HS-5 (cell line): ENCODE measurements at places on chromosomes 13 and 19.

DNA sequence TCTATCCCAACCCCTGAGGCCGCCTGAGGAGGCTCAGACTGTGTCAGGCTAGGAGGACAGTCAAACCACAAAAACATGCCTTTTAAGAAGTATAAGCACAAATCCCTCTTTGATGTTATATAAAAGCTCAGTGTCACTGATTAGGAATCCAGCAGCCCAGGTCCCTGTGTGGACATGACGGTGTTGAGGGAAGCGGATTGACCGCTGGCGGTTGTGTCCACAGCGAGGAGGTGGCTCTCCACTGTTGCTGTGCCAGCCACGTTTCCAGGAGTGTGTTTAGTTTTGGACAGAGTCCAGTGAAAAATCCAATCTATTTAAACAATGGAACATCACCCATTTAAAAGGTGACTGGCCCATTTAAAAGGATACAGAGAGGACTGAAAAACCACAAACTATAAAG lies 7.5 kb upstream of the GJA3 start:
- DNase-seq, result no peak

GRCh38 chr13:26457212-26457611 lies 100.3 kb upstream of the WASF3 start:
- DNase-seq, result no peak

- no peak for DNase-seq
These were observed 52.7 kb downstream of the TRPM4 start for GRCh38 chr19:49210108-49210900.

- no peak for DNase-seq
These were observed 225.9 kb downstream of the OLFM4 start for GRCh38 chr13:53254500-53254899.

DNA sequence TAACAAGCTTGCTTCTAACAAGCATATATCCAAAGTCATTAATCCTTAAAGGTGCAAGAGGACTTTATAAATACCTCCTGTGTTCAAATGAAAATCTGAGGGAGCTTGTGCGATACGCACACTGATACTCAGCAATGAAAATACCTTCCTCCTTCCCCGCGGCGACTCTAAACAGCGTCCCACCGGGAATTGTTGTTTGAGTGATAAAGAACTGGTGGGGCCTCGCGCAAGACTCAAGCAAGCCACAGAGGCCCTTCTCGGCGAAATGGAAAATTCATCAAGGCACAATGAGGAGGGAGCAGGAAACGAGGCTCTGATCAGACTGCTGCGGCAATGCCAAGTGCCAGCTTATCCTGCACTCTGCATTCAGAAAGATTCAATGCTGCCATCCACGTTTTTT lies 126.7 kb downstream of the ABCC4 start:
- DNase-seq, result no peak

DNA sequence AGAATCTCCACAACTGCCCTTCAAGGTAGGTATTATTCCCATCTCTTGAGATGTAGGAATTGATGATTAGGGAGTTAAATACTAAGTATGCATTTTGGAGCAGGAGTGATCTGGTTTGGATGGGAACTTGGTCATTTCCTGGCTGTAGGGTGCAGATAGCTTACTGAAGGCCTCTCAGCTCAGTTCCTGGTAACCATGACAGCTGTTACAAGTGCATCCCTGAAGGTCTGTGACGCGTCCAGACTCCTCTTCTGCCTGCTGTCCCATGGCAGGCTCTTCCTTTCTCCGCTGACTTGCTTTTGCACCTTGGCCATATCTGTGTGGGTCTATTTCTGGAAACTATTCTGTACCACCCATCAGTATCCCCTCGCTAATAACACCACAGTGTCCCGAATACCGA lies 387.8 kb downstream of the ZNF536 start:
- DNase-seq, result no peak

GRCh38 chr19:50486823-50487515 lies 10.3 kb upstream of the GARIN5A start:
- DNase-seq, result no peak

- DNase-seq, result no peak
These were observed 12.4 kb upstream of the PDCD2L start for GRCh38 chr19:34391813-34392212.

- DNase-seq, result no peak
These were observed 8.0 kb upstream of the BAX start for GRCh38 chr19:48946463-48947257.

DNA sequence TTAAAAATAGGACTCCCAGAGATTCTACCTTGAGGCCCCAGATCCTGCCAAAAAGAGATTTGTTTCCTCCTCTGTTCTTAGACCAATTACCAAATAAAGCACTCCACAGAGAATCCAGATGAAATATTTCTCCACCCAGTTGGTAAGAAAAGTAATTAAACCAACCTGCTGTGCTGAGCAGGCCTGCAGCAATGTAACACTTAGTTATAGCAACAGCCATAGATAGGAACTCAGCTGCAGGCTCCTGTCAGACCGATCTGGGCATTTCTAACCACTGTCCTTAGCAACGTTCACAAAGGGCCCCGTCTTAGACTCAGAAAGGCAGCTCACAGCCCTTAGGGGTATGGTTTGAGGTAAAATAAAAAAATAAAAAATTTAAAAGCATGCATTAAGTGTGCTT lies 271.1 kb downstream of the KCNRG start:
- no peak for DNase-seq

GRCh38 chr19:5738423-5738822 lies 18.0 kb downstream of the CATSPERD start:
- DNase-seq, result no peak

GRCh38 chr13:43432958-43433357 lies 353.8 kb downstream of the ENOX1 start:
- no peak for DNase-seq

GRCh38 chr13:31588893-31589292 lies 150.4 kb upstream of the RXFP2 start:
- DNase-seq, result no peak

GRCh38 chr19:6891761-6892385 lies 4.5 kb downstream of the ADGRE1 start:
- DNase-seq, result no peak

DNA sequence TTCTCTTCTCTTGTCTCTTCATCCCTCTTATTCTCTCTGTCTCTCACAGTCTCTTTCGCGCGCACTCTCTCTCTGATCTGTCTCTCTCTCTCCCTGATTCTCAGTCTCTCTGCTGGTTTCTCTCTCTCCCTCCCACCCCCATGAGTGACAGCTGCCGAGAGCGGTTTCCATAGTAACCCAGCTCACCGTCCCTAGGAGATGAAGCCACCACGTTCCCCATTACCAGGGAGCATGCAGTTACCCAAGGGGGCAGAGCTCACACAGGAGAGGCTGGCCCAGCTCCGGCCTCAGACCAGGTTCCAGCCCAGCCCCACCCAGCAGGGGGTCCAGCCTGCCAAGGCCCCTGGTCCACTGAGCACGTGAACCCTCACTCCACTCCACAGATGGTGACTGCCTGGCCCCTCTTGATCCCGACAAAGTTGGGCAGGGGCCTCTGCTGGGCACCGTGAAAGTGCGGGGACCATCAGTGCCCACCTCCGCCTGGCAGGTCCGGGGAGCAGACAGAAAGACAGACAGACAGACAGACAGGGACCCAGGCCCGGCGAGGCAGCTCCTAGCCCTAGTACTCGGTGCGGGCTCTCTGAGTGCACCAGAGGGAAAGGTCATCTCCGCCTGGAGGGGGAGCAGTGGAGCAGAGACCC lies 50.6 kb downstream of the CELF5 start:
- no peak for DNase-seq

- no peak for DNase-seq
These were observed 568.5 kb downstream of the SLITRK6 start for GRCh38 chr13:85230691-85231093.

DNA sequence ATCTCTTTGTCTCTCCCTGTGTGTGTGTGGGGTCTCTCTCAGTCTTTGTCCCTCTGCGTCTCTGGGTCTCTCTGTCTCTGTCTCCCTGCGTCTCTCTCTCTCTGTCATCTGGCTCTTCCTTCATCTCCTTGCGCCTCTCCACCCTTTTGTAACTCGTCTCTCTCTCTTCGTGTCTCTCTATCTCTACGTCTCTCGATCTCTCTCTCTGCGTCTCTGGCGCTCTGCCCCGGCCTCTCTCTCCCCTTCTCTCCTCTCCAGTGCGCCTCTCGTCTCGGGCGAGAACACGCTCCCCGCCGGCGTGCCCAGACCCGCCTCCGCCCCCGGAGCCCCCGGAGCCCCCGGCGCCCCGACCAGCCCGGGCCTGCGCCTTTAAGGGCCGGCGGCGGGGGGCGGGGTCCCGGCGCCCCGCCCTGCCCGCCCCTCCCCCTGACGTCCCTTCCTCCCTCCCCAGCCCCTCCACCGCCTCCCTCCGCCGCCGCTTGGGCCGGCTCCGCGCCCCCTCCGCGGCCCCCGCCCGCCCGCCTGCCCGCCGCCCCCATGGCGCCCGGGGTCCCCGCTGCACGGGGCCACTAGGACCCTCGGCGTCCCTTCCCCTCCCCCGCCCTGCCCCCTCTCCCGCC lies at the start of gene MARK4:
MARK4 (plus strand) TSS at position 440 of the 620 bp plus-strand sequence. CDS start 318 bp downstream, outside the sequence.
- DNase-seq, result no peak

GRCh38 chr13:48618937-48619336 lies 34.8 kb upstream of the CYSLTR2 start:
- DNase-seq, result no peak

DNA sequence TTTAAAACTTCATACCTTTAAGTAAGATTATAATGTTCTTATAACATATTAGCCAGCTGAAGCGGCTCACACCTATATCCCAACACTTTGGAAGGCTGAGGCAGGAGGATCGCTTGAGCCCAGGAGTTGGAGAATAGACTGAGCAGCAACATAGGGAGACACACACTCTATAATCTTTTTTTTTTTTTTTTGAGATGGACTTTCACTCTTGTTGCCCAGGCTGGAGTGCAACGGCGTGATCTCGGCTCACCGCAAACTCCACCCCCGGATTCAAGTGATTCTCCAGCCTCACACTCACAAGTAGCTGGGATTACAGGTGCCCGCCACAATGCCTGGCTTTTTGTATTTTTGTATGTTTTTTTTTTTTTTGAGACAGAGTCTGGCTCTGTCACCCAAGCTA lies 37.3 kb downstream of the SPRYD7 start:
- no peak for DNase-seq

GRCh38 chr19:13985771-13986347 lies 20.3 kb downstream of the RFX1 start:
- no peak for DNase-seq

DNA sequence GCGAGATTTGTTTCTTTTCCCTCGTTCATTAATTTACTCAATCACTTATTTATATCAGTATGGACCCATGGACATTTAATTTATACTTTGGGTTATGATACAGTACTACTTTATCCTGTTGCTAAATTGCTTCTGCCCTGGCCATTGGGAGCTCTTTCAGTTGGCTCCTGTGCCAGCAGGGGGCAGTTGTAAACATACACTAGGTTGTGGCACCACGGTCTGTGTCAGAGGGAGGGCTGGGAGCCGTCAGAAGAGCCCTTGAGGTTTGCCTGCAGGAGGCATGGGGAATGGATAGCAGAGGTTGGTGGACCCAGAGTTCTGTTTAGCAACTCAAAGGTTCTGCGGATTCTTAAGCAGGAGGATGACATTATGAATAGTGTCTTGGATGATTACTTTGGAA lies 94.3 kb downstream of the ERCC5 start:
- no peak for DNase-seq

- no peak for DNase-seq
These were observed 632.1 kb downstream of the DIAPH3 start for GRCh38 chr13:59531571-59532091.
